ENCODE measurements at places on chromosomes 5 and 9.
A peak's percentile ranks its signal among the peaks of the same experiment; 100 is the strongest.

DNA sequence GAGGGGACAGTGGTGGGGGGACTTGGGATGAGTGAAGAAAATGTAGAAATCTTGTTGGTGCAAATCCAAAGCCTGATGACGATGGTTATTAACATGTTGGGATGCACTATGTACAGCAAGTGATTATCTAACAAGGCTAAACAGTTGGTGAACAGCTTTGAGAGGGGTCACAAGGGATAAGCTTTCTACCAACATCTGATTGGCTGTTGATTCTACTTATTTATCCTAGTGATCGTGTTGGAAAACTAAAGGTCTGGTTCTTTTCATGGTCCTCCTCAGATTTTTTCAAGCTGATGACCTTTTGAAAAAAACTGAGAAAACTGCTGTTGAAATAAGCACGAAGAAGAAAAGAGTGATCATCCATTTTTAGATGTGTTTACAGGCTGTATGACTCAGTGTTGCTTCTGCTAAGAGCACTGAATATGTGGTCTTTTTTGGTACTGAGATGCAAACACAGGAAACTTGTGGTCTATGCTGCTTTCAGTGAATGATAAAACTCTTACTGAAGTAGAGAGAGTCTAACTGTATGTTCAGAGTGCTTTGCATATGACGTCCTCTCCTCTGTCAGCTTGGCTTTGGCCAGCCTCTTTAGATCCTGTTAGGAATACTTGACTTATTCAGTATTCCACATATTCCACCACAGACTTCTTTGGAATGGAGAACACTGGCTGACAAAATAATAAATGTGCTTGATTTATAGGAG is 174.8 kb downstream of the SLF1 start:
- DNase-seq, result no peak

DNA sequence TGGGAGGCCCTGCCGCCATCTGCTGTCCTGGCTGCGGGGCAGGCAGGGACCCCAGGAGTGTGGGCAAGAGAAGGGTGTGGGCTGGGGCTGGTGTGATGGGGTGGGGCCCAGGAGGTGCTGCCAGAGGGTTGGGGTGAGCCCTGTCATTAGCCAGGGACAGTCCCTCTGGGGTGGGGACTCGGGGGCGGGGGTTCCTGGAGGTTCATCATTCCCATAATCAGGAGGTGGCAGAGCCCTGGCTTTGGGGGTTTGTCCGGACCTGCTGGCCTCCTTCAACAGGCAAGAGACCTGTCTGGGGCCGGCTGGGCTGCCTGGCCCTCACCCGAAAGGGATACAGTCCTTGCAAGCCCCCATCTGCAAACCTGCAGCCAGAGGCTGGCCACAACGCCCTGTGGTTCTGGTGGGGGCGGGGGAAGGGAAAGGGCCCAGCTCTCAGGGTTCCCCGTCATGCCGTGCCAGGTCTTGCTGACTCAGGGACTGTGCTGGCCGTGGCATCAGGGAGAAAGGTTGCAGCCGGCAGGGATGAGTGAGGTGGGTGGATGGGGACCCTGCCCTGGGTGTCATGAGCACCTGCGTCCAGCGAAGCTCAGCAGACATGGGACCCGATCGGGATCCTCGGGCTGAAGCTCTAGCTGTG is 65.2 kb downstream of the MRPL36 start:
- no peak for DNase-seq

GRCh38 chr9:123716339-123716945 is 213.5 kb downstream of the DENND1A start:
- DNase-seq, result no peak

DNA sequence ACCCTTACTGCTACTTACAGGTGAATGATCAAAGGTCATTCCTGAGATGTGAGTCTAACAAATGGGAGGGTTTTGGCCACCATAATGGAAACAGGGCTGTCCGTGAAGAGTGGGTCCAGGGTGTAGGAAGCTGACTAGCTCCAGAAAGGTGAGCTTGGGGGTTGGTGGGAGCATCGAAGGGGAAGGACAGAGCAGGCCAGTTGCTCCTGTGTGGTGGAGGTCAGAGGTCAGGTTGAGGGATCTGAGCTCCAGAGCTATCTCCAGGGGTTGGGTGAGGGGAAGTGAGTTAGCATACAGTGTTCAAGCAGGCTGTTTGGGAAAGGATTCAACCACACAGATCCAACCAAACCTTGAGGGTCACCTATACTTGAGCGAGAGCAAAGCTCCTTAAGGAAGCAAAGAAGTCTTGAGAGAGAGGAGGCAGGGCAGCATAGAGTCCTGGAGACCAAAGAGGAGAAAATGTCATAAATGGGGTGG is 18.7 kb upstream of the GLDC start:
- DNase-seq, result no peak

DNA sequence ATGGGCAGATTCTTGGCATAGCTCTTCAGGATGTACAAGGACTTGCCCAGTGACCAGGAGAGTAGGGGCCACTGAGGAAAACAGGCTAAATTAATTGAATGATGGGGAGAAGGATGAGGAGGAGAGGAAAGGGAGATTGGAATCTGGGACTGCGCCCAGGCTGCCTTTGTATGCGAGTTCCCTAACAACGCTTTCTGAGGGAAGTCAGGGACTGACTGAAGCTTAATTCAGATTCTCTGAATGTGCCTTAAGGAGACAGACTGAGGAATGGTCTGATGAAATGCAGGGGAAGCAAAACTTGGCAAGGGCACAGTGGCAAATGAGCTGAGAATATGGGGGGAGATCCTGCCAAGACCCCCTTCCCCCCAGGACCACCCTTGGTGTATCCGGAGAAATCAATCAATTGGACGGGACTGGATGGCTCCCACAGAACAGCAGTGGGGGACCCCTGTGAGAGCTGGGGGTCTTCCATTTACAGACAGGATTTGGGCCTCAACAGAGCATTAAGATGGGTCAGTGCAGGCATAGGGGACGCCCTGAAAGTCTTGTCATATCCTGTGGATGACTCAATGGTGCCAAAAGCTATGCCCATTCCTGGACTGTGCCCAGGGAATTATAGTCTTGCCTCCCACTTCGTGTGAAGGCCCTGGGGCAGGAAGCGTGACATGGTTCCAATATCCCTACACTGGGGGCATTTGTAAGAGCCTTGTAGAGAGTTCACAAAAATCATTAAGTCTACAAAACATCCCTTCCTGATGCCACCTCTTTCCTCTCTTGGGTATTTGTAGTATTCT is 215.5 kb upstream of the TNC start:
- no peak for DNase-seq

DNA sequence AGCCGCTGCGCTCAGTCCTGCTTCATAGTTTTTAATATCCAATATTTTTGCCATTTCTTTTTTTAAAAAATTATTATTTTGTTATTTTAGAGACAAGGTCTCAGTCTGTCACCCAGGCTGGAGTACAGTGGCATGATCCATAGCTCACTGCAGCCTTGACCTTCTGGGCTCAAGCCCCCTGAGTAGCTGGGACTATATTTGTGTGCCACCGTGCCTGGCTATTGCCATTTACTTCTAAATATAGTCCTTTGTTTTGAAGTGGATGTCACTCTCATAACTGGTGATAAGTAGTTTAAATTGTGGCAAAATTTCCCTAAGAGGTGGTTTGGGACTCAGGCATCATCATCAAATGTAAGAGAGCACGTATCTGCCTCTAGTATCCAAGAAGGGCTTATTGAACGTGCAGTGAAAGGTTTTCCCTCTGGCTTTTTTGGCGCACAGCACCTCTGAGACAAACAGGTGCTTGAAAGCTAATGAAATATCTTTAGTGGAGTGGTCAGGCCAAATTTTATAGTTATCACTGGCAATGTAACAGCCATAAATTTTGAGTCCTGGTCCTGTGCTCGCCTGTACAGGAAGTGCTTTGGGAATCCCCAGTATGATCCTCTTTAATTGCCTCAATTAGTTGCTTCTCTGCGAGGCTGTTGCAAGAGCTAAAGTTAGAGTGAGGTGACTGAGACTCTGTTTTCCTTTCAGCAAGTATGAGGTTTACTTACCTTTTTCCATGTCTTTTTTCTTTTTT is 14.8 kb downstream of the STXBP1 start:
- no peak for DNase-seq

DNA sequence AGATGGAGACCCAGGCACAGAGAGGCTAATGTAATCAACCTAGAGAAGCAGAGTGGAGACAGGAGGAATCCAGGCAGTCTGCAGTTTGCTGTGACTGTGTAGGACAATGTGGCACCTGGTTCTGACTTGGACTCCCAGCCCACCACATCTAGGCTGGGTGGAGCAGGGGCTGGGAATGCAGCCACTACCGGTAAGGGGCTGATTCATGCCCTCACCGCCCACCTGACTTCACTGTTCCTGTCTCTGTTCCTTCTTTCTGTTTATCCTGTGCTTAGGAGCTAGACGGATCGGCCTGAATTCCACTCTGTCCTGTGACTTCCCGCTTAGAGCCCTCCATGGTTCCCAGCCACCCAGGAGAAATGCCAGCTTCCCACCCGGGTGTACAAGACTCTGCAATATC is 2.6 kb downstream of the PDLIM4 start:
- DNase-seq, result no peak

DNA sequence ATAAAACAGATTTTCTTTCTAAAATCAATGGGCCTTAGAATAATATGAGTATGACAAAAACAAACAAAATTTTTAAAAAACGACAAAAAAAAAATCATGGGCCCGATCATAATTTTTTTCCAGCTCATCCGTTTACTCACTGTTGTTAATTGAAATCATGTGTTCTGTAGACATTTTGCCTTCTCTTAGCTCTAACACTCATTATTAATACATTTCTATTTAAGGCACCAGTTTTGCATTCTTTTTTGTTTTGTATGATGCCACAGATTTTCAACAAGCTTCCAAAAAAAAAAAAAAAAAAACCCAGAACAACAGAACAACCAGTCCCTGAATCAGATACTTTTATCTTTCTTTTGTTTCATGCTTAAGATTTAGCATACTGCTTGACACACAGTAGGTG is 86.4 kb downstream of the PRLR start:
- DNase-seq, result no peak

DNA sequence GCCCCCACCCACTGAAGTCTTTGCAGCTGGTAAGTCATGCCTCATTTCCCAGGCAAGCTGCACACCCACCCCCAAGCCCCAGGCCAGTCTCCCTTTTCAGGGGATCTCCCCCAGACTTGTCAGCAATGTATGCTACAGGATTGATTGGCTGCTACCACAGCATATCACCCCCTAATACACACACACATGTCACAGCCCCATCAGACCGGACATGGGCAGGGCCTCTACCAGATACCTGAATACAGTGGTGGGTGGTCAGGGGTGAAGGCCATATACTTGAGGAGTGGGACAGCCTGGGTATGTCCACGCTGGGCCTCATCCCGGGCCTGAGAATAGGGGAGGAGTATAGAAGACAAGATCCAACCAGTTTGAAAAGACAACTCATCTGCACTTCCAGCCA is 63.4 kb upstream of the ARAP3 start:
- no peak for DNase-seq

- no peak for DNase-seq
Observed at GRCh38 chr5:35061211-35061770, 13.5 kb upstream of the AGXT2 start.

DNA sequence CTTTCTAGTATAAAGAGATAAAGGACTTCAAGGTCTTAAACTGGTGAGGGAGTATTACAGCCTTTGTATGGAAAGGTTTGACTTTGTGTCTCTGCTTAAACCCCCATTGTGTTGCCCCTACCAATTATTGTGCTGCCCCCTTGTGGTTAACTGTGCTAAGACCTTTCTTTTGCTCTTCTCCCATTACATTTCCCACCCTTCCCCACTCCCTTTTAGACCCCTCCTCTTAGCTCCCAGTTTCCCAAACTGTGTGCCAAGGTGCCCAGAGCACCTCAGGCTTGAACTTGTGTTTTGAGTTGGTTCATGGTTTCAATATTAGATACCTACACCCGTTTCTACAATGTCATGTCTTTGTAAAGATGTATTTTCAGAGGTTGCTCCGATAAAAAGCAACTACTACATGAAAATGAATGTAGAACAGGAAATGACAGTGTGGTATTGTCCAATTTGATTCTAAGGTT is 2.9 kb downstream of the JAK2 start:
- DNase-seq, result peak; percentile 69

Data from stimulated activated CD4-positive, alpha-beta T cell treated with anti-CD3 and anti-CD28 coated beads, Interleukin-2, amount 100 ng/mL, for 24 hours (primary cell).